ENCODE measurements at places on chromosomes 1 and 21.

GRCh38 chr1:147475488-147475887 lies 65.8 kb upstream of the BCL9 start:
- DNase-seq, result no peak

- no peak for DNase-seq
Measured at GRCh38 chr1:2777424-2778219, 23.9 kb downstream of the TTC34 start.

DNA sequence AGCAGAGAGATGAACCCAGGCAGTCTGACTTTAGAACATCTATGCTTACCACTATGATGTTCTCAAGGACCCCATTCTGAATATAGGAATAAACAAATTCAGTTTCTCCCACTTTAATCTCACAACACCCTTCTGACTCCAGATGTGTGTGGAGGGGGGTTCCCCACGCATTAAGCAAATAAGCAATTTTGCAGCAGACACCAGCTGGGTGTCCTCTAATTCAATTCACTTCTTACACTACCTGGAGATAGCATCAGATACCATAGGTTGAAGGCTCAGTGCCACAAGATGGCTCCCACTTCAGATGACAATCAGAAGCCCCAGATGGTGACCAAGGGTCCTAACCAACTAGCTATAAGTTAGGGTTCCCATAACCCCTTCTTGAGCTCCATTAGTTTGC lies 30.3 kb upstream of the CEP350 start:
- no peak for DNase-seq

- DNase-seq, result no peak
Measured at GRCh38 chr1:169796274-169796810, 1.6 kb upstream of the METTL18 start.

DNA sequence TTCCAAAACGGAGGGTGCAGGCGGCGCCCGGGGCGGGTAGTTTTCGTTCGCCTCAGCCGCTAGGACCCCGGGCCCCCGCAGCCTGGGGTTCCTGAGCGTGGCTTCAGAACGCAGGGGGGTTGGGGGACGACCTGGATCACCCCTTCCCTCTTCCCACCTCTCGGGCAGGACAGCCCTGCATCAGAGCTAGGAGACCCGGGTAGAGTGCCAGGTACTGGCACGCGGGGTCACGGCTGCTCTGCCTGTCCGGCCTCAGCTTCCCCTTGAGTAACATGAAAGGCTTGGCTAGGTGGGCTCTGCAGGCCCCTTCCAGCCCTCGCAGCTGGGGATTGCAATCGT lies 484 bp downstream of the DFFB start:
- DNase-seq, result no peak

DNA sequence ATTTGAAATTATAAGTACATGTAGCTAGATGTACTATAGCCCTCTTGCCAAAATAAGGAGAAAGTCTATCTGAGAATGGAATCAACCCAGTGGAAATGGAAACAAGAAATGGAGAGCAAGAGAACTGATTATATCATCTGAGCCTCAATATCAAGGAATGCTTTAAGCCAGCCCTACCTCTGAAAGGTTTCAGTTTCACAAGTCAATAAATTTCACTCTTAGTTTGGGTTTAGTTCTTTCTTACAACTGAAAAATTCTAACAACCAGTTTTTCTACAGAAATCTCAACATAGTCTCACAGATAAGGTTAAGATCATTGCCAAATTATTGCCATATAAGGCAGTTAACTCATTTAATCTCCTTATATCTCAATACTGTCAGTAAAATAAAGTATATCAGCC lies 80.0 kb downstream of the EPS15 start:
- no peak for DNase-seq

DNA sequence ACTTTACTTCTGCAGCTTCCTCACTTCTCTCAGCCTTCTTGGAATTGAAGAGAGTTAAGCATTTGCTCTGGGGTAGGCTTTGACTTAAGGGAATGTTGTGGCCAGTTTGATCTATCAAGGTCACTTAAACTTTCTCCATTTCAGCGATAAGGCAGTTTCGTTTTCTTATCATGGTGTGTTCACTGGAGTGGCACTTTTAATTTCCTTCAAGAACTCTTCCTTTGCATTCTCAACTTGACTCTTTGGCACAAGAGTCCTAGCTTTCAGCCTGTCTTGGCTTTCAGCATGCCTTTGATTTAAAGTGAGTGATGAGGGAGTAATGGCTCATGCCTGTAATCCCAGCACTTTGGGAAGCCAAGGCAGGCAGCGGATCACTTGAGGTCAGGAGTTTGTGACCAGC lies 38.7 kb downstream of the HS2ST1 start:
- no peak for DNase-seq

- peak; percentile 65 for DNase-seq
Measured at GRCh38 chr1:2258996-2259395, 30.9 kb downstream of the SKI start.

GRCh38 chr1:163104385-163105099 lies 35.4 kb downstream of the RGS4 start:
- DNase-seq, result no peak

DNA sequence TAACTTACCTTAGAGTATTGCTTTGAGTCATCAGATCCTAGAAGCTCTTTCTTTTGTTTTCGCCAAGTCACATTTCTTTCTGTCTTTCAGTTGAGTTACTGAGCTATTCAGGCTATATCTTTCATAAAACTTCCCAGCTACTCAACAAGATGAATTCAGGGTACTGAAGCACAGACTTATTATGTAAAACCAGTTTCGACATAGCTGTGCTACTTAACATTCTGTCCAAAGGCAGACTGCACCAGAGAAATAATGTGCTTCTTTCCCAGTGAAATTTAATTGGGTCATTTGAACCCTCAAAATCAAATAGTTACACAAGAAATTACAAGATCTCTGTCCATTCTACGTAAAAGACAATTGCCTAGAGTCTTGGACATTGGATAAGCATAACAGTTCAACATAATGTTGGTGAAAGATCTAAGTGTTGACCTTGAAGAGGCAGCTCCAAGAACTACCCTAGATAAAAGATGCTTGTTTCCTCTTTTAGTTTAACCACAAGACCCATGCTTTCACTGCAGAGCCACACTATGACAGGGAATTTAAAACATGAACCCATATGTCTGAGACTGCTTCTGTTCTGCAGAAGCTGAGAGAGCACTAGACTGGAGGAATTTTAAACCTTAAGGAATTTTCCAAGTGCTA lies 163.2 kb downstream of the LRRC40 start:
- no peak for DNase-seq

DNA sequence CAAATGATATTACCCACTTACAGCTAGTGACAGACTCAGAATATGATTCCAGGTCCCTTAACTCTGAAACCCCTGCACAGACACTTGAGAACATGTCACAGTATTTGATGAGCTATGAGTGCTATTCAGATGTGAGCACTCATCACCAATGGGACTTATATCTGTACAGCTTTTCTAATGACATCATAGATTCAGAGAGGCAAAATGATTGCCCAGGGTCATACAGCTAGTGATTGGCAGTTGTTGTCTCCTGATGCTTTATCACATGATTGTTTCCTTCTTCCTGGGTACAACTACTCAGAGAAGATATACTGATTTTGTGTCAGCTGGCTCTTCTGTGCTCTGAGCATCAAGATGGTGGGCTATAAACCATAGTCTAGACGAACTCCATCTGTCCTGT lies 428.0 kb upstream of the BEND5 start:
- DNase-seq, result no peak

DNA sequence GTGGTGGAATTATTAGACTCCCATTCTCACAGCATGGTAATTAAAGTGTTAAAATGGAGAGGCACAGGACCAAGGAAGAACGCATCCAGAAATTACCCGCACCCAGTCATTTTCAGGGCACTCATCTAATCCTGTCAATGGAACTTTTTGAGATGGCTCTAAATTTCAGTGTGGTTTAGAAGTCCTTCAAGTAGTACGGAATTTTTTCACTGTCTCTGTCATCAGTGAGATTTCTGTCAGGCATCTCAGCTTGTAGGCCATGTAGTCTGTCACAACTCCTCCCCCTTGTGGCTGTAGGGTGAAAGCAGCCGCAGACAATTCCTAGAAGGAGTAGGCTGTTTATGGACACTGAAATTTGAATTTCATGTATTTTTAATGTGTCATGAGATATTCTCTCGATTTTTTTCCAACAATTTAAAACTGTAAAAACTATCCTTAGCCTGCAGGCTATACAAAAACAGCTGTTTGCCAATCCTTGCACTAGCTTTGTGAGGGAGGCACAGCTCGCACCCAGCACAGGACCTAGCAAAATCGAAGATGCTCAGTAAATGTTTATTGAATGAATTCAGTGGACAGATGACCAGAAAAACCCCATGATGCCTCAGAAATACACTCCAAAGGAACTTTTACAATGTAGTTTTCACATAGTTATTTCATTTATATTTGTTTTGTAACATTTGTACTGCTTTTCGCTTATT lies 6.6 kb upstream of the NUP133 start:
- DNase-seq, result peak; percentile 50

GRCh38 chr1:20265250-20265649 lies 25.4 kb upstream of the VWA5B1 start:
- DNase-seq, result no peak

- no peak for DNase-seq
Measured at GRCh38 chr21:42690586-42690985, 37.2 kb downstream of the PDE9A start.

DNA sequence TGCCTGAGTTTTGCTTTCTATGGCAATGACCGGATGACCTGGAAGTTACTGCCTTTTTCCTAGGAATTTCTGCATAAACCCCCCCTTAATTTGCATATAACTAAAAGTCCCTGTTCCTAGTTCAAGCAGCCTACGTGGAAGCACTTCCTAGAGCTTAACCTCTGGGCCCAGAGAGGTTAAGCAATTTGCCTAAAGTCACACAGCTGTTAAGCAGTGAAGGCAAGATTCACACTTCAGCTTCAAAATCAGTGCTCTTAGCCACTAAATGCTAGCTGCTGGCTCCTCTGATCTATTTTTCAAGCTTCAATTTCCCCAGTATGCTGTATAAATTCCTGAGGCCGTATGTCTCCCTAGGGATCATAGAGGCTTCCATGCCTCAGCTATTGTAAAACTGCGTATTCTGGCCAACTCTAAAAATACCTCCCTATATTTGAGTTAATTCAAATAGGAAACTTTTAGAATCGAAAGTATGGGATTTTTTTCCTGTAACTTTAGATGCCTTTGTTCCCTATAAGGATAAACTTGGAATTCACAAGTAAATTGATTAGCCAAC lies 53.1 kb upstream of the CD5L start:
- DNase-seq, result no peak

DNA sequence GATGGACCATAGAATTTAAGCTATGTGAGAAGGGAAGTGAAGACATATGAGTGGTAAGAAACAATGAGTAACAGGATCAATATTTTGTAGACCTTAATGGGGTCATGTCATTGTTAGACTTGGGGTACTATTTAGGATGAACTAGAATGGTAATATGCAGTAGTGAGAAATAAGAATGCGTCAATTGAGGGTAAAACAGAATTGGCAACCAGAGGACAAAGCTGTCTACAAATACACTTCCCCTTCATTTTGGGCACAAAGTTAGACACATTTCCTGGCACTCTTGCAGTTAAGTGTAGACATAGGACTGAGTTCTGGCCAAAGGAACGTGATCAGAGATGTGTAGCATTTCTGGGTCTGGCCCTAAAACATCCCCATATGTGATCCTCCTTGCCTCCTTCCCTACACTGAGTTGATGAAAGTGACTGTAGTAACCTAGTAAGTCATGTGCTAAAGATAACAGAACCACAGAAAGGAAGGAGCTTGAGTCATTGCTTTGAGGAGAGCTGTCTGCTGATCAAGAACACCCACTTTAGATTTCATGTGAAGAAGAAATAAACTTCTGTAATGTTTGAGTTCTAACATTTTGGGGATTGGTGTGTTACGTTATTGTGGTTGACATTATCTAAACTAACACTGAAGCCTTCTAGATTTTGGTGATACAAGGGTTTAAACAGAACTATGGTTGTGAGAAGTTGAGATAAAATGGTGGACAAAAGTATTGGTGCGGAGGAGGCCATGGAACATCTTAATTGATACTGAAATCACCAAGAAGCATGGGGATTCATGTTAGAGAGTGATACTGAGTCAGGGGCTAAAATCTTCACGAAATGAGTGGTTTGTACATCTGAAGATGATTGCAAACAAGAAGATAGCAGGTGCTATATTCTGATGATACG lies 41.7 kb downstream of the CD55 start:
- DNase-seq, result peak; percentile 21

GRCh38 chr1:224535641-224536040 lies 80.5 kb upstream of the CNIH3 start:
- no peak for DNase-seq

- no peak for DNase-seq
Measured at GRCh38 chr1:225700889-225701465, 48.1 kb upstream of the ENAH start.

GRCh38 chr1:160354388-160354985 lies 11.3 kb downstream of the NCSTN start:
- DNase-seq, result no peak

DNA sequence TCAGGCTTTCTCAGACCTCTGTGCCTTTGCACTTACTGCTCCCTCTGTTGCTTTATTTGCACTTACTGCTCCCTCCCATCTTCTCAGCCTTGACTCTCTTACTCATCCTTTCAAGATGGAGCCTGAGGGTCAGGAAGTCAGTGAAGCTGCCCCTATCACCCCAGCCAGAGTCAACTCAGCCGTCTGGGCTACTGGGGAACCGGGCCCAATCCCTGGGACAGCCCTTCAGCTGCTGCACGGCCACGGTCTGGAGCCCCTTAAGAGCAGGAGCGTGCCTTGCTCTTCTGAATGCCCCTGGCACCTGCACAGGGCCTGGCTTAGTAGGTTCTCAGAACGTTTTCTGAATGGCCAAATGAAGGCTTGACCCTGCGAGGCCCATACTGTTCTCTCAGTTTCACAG lies 244.4 kb downstream of the FOXD2 start:
- DNase-seq, result no peak

DNA sequence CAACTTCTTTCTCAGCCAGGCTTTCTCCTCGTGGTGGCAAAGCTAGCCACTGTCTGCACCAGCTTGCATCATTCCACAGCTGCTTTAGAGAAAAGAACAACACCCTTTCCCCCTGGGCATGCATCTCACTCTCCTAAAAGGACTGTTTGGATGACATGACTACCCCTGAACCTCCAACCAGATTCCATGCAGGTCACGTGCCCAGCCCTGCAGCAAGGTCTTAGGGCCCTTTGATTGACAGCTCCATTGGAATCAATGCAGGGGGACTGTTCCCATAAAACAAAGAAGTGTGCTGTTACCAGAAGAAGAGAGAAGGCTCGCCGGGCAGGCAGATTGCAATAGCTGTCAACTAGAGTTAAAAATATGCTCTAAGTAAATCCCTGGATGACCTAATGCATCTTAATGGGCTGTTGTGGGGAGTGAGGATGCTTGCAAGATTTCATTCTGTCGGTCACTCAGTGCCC lies 24.4 kb downstream of the KCNA2 start:
- no peak for DNase-seq

- no peak for DNase-seq
Measured at GRCh38 chr1:147080006-147080661, 92.1 kb downstream of the PRKAB2 start.

GRCh38 chr21:41933313-41934079 lies 20.3 kb downstream of the C2CD2 start:
- no peak for DNase-seq

GRCh38 chr1:238487931-238488330 lies 597.2 kb upstream of the ZP4 start:
- DNase-seq, result no peak
